ENCODE measurements at places on chromosomes 6 and 20. TPM values are rescaled to one million over a fixed set of nuclear protein-coding genes. Genes with fewer than 3 reads are reported as not detected.

HLA-DOA gene
- total RNA-seq, result 0.58 TPM

GINS1 gene
- 60.0 TPM for total RNA-seq

CDH4 gene
- total RNA-seq, result 6.1 TPM

DLK2 gene
- total RNA-seq, result 0.37 TPM

Data from A673 (cell line).